ENCODE measurements at places on chromosomes 16 and 17.

DNA sequence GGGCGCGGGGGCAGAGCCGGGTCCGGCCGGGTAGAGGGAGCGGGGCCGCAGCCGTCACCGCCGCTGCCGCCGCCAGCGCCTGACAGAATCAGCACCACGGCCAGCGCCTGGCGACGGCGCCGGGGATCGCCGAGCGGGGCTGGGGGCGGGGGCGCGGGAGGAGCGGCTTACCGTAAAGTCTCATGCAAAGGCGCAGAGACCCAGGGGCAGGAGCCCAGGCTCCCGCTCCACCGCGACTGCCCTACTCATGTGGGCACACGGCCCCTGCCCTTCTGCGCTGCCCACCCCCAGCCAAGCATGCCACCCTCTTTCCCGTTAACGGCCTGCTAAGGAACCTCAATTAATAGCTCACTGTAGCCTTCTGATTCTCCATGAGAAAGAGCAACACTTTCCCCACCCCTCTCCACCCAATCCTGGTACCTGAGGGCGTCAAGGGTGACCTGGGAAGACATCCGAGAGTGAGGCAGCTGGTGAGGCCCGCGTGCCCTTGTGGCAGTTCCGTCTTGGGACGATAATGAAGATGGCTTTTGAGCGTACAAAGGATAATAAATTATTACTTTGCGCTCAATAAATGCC lies at the start of gene SEZ6:
SEZ6 (minus strand) TSS at position 98 of the 576 bp plus-strand sequence. CDS start 164 bp downstream, outside the sequence.
- peak; percentile 36 for DNase-seq

DNA sequence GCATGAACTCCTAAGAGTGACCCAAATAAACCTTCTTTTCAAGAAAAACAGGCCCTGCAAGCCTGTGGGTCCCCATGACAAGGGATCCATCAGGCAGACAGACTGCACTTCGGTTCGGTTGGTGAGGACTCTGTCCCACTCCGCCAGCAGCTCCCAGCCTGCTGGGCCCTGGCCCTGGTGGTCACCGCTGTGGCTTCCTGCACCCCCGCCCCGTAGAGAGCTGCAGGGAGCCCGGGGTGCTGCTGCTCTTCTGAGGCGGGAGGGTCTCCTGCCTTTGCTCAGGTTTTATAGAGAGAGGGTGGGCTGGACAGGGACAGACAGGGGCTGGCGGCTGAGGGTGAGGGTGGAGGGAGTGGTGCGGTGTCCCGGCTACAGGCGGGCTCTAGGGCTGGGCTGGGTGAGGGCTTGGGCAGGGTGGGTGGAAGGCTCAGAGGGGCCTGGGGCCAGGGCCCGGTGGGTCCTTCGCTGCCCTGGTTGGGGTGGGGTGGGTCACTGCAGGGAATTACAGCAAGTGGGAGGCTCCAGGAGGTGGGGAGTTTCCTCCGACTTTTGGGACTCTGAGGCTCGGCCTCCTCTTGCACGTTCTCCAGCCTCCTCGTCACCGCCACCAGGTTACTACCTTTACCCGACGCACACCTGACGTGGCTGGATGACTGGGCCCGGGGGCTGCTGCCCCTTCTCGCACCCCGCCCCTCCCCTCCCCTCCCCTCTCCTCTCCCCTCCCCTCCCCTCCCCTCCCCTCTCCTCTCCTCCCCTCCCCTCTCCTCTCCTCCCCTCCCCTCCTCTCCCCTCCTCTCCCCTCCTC lies 90.2 kb upstream of the CBX4 start:
- no peak for DNase-seq

DNA sequence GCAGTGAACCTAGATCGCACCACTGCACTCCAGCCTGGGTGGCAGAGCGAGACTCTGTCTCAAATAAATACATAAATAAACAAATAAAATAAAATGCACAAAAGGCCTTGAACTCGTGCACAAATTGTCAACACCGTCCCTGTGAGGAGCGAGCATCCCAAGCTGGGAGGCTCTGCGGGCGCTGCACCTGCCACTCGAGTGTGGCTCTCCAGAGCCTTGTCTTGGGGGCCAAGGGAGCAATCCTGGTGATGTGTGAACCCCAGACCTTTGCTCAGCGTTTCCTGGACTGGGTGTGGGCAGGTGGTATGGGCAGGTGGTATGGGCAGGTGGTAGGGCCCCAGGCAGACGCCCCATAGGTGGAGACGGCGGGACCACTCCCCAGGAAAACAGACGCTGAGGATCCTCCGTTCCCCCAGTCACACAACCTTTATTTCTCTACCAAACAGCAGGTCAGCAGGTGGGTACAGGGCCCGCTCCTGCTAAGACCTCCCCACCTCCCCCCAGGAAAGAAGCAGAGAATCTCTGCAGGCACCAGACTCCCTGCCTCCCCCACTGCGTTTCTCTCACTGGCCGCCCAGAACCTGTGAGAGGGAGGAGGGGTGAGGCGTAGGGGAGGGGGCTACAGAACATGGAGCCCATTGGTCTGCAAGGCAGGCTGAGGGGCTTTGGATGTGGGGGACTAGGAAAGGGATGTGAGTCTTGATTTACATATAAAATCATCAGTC lies 7.4 kb upstream of the P2RX1 start:
- DNase-seq = no peak

DNA sequence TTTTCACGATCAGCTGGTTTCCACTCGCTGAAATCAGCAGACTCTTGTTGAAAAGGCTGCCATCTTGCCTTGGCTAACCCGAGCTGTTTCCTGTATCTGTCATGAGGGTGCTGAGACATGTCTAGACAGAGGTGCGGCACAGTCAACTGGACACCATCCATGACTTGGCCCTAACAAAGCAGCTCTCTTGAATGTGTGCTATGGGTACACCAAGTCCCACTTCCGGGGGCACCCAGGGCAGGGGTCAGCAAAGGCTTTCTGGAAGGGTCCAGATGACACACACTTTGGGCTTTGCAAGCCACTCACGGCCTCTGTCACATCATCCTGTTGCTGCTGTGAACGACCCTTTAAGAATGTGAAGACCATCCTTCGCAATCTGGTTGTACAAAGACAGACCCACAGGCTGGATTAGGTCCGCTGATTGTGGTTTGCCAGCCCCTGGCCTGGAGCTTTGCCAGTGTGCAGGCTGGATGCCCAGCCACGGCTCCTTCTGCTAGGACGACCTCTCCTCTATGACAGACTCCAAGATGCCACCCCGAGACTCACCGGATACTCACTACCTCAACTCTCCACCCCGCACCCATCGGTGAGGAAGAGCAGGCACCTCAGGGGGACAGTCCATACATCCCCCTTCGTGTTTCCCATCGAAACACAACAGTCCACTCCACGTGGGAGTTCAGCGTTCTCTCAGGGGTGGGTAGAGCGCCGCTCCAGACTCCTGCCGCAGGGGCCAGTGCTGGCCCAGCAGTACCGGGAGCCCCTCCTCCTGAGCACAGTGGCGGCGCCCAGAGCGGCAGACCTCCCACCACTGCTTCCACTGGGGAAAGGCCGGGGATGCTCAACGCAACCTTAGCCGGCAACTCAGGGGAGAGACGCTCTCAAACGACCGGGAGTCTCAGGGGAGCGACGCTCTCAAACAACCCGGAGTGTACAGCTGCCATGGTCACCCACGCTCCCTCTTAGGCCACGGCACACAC lies 123.5 kb downstream of the ANKRD11 start:
- DNase-seq = no peak

DNA sequence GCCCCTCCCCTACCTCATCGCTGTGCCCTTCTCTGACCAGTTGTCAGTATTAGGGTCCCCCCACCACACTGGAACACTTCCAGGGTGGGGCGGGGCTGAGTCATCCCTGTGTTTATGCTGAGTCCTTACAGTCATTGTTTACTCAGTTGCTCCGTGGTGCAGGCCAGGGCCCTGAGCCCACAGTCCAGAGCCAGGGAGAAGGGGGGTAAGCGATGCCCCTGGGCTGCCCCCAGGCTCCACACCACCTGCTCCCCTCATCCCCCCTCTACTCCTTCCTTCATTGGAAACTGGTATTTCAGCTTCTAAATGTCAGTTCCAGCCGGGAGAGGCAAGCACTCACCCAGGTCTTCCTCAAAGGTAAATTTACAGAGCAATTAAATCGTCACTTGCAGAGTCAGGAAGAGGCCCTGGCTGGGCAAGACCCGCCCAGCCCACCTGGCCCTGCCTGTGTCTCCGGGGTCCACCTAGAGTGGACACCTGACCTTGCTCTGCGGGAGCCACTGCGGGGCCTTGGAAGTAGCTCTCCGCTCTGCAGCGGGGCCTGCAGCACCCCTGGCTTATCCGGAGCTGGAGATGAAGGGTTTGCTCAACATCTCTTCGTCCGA lies 4.8 kb downstream of the ATP2A3 start:
- no peak for DNase-seq

GRCh38 chr16:88914750-88915368 lies 48.4 kb upstream of the PABPN1L start:
- no peak for DNase-seq

- DNase-seq = no peak
These were observed 1.7 kb upstream of the PRKCB start for GRCh38 chr16:23833960-23834685.

- no peak for DNase-seq
These were observed 129.3 kb upstream of the KCNJ16 start for GRCh38 chr17:69945698-69946185.

DNA sequence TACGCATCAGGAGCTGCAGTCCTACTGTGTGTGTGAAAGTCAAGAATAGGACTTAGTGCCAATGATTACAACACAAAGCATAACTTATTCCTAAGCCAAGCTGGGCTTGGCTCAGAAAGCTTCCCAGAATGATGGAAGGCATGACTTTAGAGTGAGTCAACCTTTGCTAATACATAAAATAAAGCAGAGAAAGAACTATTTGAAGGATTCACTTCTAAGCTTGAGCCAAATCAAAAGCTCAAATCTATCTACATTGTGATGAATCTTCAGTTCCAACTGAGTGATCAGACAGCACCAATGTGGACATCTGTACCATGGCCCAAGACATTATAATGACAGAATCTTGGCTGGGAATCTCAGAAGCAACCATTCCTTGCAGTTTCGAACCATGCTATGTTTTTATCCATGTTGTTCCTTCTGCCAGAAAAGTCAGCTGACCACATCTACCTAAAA lies 41.4 kb downstream of the SMG6 start:
- DNase-seq = no peak

- no peak for DNase-seq
These were observed 3.9 kb downstream of the EVPL start for GRCh38 chr17:76022973-76023899.

GRCh38 chr16:49473131-49473530 lies 99.5 kb downstream of the C16orf78 start:
- no peak for DNase-seq

DNA sequence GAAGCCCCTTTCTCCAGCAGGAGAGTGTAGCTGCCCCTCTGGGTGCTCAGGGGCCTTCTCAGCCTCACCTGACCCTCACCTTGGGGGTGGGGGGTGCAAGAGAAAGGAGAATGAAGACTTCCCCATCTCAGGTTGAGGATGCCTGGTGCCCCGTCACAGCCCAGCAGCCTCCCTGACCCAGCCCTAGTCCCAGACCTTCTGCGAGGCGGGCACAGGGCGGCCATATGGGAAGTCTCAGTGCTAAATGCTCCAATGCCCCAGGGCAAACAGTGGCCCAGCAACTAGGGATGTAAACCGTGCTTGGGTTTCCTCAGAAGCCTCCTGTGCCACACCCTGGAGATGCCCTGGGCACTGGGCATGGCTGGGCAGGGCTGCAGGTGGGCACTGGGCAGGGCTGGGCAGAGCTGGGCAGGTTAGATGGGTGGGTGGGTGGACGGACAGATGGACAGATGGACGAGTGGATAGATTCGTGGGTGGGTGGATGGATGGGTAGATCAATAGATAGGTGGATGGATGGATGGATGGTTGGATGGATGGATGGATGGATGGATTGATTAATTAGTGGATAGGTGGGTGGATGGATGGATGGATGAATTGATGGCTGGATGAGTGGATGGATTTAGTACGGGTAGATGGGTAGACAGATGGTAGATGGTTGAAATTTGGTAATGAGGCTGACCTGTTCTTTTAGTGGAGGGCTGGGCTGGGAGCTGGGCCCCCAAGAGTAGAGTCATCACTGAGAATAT lies 16.8 kb downstream of the TPSD1 start:
- no peak for DNase-seq

DNA sequence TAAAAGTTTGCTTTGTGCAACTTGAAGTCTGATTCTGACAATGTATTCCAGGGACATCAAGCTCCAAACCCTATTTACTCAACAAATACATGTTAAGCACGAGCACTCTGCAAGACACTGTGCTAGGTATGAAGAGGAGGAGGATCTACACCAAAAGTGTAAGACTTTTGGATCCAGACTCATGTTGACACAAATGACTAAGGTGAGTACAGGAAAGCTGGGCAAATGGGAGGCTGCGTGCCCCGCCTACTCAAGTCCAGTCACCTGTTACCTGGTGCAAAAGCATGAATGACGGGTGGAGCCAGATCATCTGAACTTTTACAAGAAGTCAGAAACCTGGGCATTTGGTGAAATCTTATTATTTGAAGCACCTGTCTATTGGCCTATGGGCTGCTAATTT lies 120.7 kb downstream of the ABCC12 start:
- no peak for DNase-seq

GRCh38 chr17:38893607-38894006 lies 23.7 kb downstream of the LASP1 start:
- no peak for DNase-seq

GRCh38 chr17:28363776-28364650 lies 986 bp downstream of the SEBOX start:
- no peak for DNase-seq

DNA sequence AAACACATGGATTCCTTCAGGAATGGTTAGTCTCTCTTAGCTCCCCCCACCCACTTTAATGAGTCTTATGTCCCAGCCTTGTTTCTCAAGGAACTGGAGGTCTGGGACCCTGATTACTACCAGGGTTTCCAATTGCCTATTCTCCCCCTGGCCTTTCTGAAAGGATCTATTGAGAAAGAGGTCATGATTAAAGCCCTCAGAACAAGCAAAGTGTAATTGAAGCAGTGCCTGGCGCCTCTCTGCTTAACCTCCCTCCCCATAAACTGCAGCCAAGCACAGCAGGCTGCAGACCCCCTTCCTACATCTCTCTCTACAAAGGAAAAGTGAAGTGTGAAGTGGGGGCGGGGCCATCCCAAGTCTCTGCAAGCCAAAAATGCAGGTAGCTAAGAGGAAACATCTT lies 159.7 kb upstream of the CDH11 start:
- DNase-seq = no peak

DNA sequence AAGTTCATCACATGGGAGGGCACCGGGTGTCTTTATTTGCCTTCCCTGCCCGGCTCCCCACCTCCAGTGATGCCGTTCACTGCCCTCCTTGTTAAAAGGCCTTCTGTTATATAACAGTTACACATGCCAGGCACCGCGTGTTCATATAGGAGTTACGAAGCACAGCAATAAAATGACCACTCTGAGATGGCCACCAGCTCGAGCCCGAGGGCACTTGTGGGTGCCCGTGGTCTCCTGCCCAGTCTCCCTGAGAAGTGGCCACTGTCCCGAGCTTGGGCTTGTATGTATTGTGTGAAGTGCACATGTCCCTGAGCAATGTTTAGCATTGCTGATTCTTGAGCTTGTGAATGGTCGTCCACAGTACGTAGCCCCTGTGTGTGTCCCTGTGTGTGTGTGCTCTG lies 355.6 kb downstream of the SEC14L1 start:
- DNase-seq = no peak

GRCh38 chr16:57533431-57534336 lies 2.7 kb downstream of the CCDC102A start:
- DNase-seq = no peak

- DNase-seq = no peak
These were observed 1.1 kb downstream of the ATP1B2 start for GRCh38 chr17:7651665-7652387.

- DNase-seq = no peak
These were observed 2.2 kb downstream of the SRL start for GRCh38 chr16:4239682-4240175.

Measured in CD14-positive monocyte (primary cell).